ENCODE measurements at places on chromosomes 1 and 21. TPM values are rescaled to one million over a fixed set of nuclear protein-coding genes. Genes with fewer than 3 reads are reported as not detected.

DNA sequence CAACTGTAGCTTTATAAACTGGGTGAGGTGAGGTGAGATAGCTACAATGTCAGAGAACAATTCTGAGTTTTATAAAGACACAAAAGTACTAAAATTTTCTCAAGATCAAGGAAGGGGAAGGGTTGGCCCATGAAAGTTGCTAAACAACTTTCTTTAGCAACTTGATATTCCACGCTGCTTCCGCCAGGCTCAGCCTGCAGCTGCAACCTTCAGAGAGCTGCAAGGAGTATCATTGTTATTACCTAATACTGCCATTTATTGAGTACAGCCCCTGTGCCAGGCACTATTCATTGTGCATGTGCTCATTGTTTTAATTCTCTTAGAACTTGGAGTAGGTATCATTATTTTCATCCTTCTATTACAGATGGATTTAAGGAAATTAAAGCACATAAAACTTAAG, 34.1 kb upstream of the SUCO start:
- DNase-seq: no peak
- peaks cover 4% of the 10 kb centered on the region for H3K27me3 ChIP-seq
- no peaks in the 10 kb centered on the region for H3K4me1 ChIP-seq
- H3K4me3 ChIP-seq: no peak overlapping the region
- no peaks in the 10 kb centered on the region for H3K36me3 ChIP-seq

DNA sequence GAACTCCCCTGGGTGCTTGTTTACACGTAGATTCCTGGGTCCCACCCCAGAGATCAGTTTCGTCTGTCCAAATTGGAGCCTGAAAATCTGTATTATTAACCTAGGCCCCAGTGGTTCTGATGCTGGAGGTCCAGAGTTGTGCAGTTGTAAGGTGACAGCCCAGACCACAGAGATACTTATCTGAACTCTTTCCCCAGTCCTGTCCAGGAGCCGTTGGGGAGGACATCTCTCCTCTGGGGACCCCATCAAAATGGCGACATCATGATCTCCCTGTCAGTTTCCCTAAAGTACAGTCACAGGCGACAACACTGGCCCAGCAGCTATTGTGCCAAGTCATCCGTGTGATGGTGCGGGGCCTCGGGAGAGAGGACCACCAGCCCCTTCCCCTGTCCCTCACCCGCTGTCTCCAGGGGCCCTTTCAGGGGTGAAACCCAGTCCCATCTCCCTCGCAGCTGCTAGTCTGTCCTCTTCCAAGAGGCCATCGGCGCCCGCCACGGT, 749 bp upstream of the EFHD2 start:
- H3K27ac ChIP-seq: peak overlapping the region; percentile 52
- H3K27me3 ChIP-seq: peaks cover 20% of the 10 kb centered on the region
- H3K4me1 ChIP-seq: peaks cover 25% of the 10 kb centered on the region

- no peaks in the 10 kb centered on the region for H3K4me1 ChIP-seq
- H3K36me3 ChIP-seq: no peaks in the 10 kb centered on the region
- no peak overlapping the region for H3K27ac ChIP-seq
- peaks cover 16% of the 10 kb centered on the region for H3K27me3 ChIP-seq
- H3K4me3 ChIP-seq: no peak overlapping the region
- no peak for DNase-seq
These were observed 359.3 kb downstream of the PDE4B start for GRCh38 chr1:66152034-66152433.

DNA sequence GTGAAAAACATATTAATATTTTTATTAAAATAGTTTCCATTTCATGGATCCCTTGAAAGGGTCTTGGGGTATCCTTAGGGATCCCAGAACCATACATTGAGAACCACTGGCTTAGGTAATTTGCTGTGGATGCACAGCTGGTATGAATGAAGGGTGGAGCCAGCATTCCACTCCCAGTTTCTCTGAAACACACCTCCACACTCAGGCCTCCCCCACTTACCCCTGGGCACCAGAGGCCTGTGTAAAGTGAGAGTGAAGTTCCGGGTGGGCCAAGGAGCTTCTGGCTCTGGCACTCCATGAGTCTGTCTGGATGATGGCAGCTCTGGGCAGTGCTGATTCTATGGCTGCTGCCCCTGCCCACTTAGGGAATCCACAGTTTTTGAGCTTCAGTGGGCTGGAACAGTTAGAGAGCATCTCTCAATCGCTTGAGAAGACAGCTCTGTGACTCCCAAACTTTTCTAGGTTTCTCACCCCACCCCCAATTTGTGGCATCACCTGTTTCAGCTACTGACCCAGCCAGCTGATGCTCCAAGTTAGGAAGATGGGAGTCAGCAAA, 57.8 kb upstream of the CD1D start:
- H3K27ac ChIP-seq: no peak overlapping the region
- peaks cover 59% of the 10 kb centered on the region for H3K27me3 ChIP-seq
- no peak for DNase-seq
- no peaks in the 10 kb centered on the region for H3K36me3 ChIP-seq

Gene GPR52
- 0.60 TPM for total RNA-seq

Gene OLFML2B
- total RNA-seq: not detected

Gene GUCA2B
- not detected for total RNA-seq
